NCI-H69 (cell line): ENCODE measurements at places on chromosomes 7 and 10.
A peak's percentile ranks its signal among the peaks of the same experiment; 100 is the strongest.

DNA sequence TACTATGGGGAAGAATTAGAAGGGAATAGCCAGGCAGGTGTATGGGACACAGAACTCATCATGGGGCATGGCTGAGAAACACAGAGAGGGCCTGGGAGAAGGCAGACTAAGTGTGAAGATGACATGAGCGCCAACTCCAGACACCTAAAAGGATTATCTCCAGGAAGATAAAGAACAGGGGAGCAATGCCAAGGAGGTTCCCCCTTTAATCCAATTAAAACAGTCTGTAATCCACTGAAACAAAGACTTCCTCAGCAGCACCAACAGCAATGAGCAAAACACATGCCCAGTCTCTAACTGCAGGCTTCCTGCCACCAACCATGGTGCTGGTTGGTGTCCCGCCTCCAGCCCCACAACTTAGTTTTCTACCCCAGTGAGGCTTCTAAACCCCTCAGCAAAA, 108.9 kb downstream of the GRID1 start:
- DNase-seq: no peak

GRCh38 chr7:127782654-127783559, 130.9 kb downstream of the SND1 start:
- peak; percentile 81 for DNase-seq

GRCh38 chr7:37218956-37219355, 229.7 kb downstream of the ELMO1 start:
- DNase-seq: no peak

GRCh38 chr7:123975084-123975483, 50.0 kb downstream of the SPAM1 start:
- DNase-seq: no peak

- DNase-seq: no peak
Observed at GRCh38 chr7:121666306-121666705, 206.7 kb upstream of the PTPRZ1 start.

DNA sequence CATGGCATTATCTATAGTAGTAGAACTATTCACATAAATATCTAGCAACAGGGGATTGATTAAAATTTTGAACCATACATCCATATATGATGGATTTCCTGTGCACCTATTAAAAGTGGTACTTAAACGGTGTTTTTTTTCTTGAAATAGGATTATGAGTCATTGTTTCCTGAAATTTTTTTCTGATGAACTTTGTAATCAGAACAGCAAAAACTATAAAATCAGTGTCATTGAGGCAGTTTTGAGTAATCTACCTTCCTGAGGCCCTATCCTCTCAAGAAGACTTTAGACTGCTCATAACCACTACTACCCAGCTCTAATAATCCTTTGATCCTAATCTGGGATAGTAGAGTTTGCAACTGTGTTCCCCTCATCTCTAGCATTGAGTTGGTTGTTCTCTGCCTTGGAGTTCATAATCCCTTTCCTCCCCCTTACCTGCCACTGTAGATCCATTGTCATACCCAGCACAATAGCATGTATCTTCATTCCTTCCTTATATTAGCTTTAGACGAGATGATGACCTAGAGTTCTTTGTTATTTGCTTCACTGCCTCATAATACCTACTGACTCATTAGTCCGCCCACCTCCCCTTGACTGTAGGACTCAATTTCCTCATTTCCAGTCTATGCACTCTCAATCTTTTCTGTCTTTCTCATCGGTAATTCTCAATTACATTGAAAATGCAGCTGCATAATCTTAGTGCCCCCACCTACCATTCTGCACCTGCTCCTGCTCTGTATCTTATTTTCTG, 133.4 kb downstream of the LRRC4 start:
- DNase-seq: no peak

- peak; percentile 56 for DNase-seq
Observed at GRCh38 chr7:36010656-36011587, 142.1 kb upstream of the EEPD1 start.

- DNase-seq: peak; percentile 73
Observed at GRCh38 chr10:59865101-59865500, 41.3 kb downstream of the CCDC6 start.

DNA sequence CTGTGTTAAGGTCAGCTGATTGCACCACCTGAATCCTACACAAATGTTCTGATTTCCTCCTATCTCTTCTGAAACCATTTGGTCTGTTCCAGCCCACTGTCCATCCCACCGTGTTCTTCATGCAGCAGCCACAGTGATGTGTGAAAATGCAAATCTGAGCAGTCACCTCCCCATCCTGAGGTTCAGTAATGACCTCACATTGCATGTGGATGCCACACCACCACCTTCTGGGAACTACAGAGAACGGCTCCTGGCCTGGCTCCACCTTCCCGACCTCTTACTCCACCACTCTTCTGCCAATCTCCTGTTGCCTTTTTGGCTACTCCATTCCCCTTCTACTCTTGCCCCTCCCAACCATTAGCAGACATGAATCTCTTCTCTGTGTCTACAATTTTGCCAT, 244.4 kb downstream of the TNS3 start:
- no peak for DNase-seq

- DNase-seq: peak; percentile 90
Observed at GRCh38 chr10:58651040-58651439, 138.4 kb downstream of the BICC1 start.

DNA sequence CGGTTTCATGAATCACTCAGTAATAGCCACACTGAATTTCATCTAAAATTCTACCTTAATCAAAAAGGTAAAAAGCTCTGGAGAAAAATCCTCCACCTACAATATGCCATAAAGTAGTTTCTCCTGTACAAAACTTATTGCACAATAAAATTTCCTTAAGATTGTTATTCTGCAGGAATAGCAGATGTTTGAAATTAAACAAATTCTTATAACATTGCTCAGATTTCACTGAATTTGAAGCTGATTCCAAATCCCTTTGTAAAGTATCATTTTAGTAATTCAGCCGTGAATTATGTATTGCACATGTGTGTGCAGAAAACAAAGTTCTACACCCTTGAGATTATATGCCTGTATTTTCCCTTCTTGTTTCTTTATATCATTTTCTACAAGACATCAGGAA, 123.8 kb downstream of the AMPH start:
- DNase-seq: no peak

GRCh38 chr10:77637532-77638320, at the start of gene KCNMA1:
TSS of gene KCNMA1 (minus strand) at chr10:77637808.
- peak; percentile 80 for DNase-seq

GRCh38 chr10:97103316-97104080, 82.3 kb downstream of the SLIT1 start:
- no peak for DNase-seq
